ENCODE measurements at places on chromosomes 3 and 15.

GRCh38 chr15:100818927-100819326 is 60.7 kb upstream of the ALDH1A3 start:
- H3K4me1 ChIP-seq, result no peaks in the 10 kb centered on the region
- no peak overlapping the region for H3K27ac ChIP-seq
- no peaks in the 10 kb centered on the region for H3K27me3 ChIP-seq

- H3K27me3 ChIP-seq, result no peaks in the 10 kb centered on the region
- H3K36me3 ChIP-seq, result no peaks in the 10 kb centered on the region
- H3K27ac ChIP-seq, result peak overlapping the region; percentile 63
- no peak overlapping the region for H3K4me3 ChIP-seq
- peak; percentile 50 for DNase-seq
Measured at GRCh38 chr15:40333922-40334492, 6.7 kb downstream of the CCDC9B start.

DNA sequence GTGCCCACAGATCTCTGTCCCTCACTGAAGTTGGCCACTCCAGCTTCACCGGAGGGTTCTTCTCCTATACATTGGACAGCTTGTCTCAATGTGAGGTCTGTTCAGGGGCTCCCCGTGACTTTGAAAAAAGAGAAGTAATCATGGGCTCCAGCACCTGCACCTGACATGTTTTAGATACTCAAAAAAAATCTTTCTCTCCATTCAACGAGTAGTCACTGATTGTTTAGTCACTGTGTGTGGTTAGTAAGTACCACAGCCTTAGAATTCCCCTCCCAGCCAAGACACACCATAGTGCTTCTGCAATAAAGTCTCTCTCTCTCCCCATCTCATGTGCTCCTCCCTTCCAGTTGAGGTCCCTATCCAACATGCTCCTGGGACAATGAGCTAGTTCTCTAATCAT is 18.6 kb downstream of the CCR9 start:
- H3K27me3 ChIP-seq, result no peaks in the 10 kb centered on the region

GRCh38 chr15:64152507-64153387 is 1.2 kb downstream of the SNX22 start:
- H3K36me3 ChIP-seq, result no peaks in the 10 kb centered on the region
- H3K27ac ChIP-seq, result no peak overlapping the region
- DNase-seq, result no peak
- peaks cover 19% of the 10 kb centered on the region for H3K4me1 ChIP-seq

- H3K36me3 ChIP-seq, result no peaks in the 10 kb centered on the region
- no peak for DNase-seq
- H3K4me1 ChIP-seq, result peaks cover 2% of the 10 kb centered on the region
Measured at GRCh38 chr15:41926185-41927056, 32.6 kb upstream of the SPTBN5 start.

GRCh38 chr3:95407709-95408463 is 1345.0 kb downstream of the NSUN3 start:
- no peak overlapping the region for H3K27ac ChIP-seq
- peaks cover 6% of the 10 kb centered on the region for H3K4me1 ChIP-seq
- H3K4me3 ChIP-seq, result no peak overlapping the region

- no peak for DNase-seq
- H3K36me3 ChIP-seq, result no peaks in the 10 kb centered on the region
- peaks cover 28% of the 10 kb centered on the region for H3K4me1 ChIP-seq
- no peaks in the 10 kb centered on the region for H3K27me3 ChIP-seq
- peak overlapping the region; percentile 70 for H3K27ac ChIP-seq
Measured at GRCh38 chr3:129687586-129688125, 81.2 kb upstream of the PLXND1 start.

DNA sequence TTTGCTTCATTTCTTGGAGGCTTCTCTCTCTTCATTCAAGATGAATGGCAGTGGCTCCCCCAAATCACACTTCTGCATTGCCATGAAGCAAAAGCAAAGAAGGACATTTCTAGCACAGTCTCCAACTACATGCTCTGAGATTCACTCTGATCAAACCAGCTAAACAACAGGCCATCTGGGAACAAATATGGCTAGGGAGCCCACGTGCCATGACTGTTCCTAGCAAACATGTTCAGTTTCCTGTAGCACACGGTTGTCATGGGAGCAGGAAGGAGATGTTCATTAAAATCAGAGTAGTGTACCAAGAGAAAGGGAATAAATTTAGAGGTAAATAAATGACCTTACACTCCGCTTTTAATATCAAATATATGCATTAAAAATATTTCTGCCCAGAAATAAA is 327.3 kb downstream of the GBE1 start:
- H3K4me1 ChIP-seq, result no peaks in the 10 kb centered on the region
- H3K27me3 ChIP-seq, result no peaks in the 10 kb centered on the region
- H3K4me3 ChIP-seq, result no peak overlapping the region

GRCh38 chr15:90142216-90143165 is 40.2 kb upstream of the IDH2 start:
- no peaks in the 10 kb centered on the region for H3K27me3 ChIP-seq
- no peaks in the 10 kb centered on the region for H3K36me3 ChIP-seq
- no peak overlapping the region for H3K27ac ChIP-seq
- DNase-seq, result no peak

DNA sequence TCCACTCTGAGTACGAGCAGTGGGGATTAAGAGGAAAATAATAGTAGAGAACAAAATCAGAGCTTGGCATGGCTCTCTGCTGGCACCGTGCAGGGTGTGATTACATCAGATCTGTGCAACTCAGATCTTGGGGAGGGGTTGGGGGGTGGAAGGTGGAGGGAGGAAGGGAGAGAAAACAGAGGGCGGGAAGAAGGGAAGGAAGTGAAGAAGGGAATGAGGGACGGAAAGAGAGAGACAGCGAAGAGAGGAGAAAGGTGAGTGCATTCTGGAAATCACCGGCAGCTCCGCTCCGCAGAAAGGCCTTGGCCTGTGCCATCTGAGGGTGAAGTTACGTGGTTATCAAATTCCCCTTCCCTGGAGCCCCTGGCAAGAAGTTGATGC is 31.0 kb upstream of the ADAMTS17 start:
- H3K4me3 ChIP-seq, result peak overlapping the region; percentile 24
- no peaks in the 10 kb centered on the region for H3K4me1 ChIP-seq
- H3K27me3 ChIP-seq, result no peaks in the 10 kb centered on the region
- H3K36me3 ChIP-seq, result no peaks in the 10 kb centered on the region
- no peak overlapping the region for H3K27ac ChIP-seq

GRCh38 chr3:86056962-86057361 is 934.0 kb downstream of the VGLL3 start:
- H3K4me1 ChIP-seq, result no peaks in the 10 kb centered on the region
- H3K27ac ChIP-seq, result no peak overlapping the region
- H3K4me3 ChIP-seq, result no peak overlapping the region
- H3K27me3 ChIP-seq, result no peaks in the 10 kb centered on the region

GRCh38 chr15:78228356-78228996 is 5.9 kb downstream of the ACSBG1 start:
- no peak overlapping the region for H3K27ac ChIP-seq
- H3K4me1 ChIP-seq, result no peaks in the 10 kb centered on the region
- no peak for DNase-seq
- no peak overlapping the region for H3K4me3 ChIP-seq
- H3K27me3 ChIP-seq, result no peaks in the 10 kb centered on the region

DNA sequence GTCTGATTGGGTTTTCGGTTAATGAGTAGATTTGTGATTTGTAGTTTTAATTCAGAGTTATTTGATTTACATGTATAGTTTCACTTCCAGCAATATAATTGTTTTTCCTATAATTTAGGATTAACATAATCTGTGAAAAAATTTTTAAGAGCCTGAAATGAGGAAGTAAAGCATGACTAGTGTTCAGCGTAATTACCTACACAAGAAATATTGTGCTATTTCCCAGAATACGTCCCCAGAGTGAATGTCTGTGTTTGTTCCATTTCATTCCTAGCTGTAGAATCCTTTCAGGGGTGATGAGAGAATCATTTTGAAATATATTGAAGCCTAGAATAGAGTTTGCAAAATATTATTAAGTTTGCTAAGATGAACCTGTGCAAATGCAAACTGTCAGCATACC is 247.1 kb downstream of the BBX start:
- H3K27ac ChIP-seq, result no peak overlapping the region
- H3K27me3 ChIP-seq, result no peaks in the 10 kb centered on the region
- DNase-seq, result no peak

GRCh38 chr15:40793216-40793989 is 13.5 kb upstream of the ZFYVE19 start:
- no peaks in the 10 kb centered on the region for H3K27me3 ChIP-seq
- no peaks in the 10 kb centered on the region for H3K4me1 ChIP-seq
- H3K36me3 ChIP-seq, result no peaks in the 10 kb centered on the region
- H3K4me3 ChIP-seq, result no peak overlapping the region
- no peak overlapping the region for H3K27ac ChIP-seq
- peak; percentile 51 for DNase-seq

DNA sequence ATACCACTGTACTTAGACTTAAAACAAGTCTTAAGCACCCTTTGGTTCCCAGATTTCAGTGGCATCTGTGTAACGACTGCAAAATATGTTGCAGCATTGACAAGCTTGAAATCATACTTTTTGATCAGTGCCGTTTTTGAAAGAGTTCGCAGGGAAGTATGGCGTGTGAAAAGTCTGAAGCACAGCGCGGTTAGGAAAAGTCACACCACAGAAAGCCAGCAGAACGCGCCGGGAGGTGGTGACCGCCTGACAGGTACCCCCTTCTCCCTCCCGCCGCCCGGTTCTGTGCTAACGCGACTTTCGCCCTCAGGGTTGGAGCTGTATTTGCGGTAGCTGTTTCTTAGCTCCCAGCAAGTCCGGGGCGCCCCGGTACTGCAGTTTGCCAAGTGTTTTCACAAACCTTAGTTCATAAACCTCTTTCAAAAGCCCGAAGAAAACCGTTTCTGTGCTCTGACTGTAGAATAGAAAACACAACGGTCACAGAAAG is 481 bp upstream of the CRYBG3 start:
- H3K27me3 ChIP-seq, result no peaks in the 10 kb centered on the region
- DNase-seq, result peak; percentile 63
- no peaks in the 10 kb centered on the region for H3K36me3 ChIP-seq
- peak overlapping the region; percentile 92 for H3K4me3 ChIP-seq

DNA sequence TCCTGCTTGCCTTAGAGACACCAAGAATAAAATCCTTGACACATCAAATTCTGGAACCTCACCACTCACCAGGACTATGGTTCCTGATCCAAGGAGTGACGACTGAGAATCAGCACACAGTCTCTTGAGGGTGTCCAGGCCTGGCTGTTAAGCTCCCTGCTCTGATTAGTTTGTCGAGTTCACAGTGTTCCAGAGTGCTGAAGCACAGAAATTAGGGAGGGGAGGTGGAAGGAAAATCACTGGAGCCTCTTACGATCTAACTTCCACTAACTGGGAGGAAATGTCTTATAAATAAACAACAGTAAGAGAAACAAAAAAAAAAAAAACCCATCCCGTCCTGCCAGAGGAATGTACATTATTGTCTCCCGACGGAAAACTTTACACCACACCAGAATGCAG is 330.2 kb downstream of the TIGIT start:
- peak overlapping the region; percentile 94 for H3K27ac ChIP-seq
- peak; percentile 82 for DNase-seq
- no peaks in the 10 kb centered on the region for H3K27me3 ChIP-seq
- H3K36me3 ChIP-seq, result no peaks in the 10 kb centered on the region

DNA sequence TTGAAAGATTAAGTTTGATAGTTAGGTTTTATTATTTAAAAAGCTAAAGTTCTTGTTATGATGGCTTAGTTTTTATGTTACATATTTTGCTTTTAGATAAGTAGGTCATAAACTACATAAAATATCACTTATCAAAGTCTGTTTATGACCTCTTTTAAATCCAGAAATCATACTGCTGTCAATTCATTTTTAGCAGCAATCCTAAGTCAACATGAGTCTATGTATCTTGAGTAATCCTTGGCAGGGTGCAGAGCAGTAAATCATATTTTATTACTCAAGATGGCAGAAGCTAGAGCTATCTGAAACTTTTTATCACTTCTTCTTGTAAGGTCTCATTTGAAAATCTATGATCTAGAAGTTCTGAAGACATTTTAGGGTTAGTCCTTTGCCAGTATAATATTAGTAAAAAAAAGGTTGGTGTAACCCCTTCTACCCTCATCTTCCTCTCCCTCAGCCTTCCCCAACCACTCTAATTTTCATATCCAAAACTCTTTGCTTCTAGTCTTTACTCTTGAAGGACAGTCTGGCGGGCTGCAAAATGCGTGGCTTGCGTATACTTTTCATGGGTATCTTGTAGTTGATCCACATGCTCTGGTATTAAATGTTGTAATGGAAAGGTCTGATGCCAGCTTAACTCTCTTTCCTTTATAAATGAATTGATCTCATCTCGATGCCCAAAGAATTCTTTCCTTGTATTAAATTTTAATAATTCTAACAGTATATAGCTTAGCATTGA is 134.0 kb upstream of the THRB start:
- no peak overlapping the region for H3K4me3 ChIP-seq
- no peak overlapping the region for H3K27ac ChIP-seq
- H3K4me1 ChIP-seq, result no peaks in the 10 kb centered on the region
- no peaks in the 10 kb centered on the region for H3K36me3 ChIP-seq

GRCh38 chr3:138873471-138874278 is 38.9 kb upstream of the PIK3CB start:
- no peak overlapping the region for H3K27ac ChIP-seq
- no peaks in the 10 kb centered on the region for H3K4me1 ChIP-seq
- no peaks in the 10 kb centered on the region for H3K36me3 ChIP-seq
- no peak overlapping the region for H3K4me3 ChIP-seq

- peaks cover 5% of the 10 kb centered on the region for H3K4me1 ChIP-seq
- no peaks in the 10 kb centered on the region for H3K27me3 ChIP-seq
- H3K27ac ChIP-seq, result no peak overlapping the region
- DNase-seq, result no peak
Measured at GRCh38 chr15:38899300-38899699, 334.7 kb upstream of the RASGRP1 start.

- H3K27ac ChIP-seq, result no peak overlapping the region
- H3K36me3 ChIP-seq, result no peaks in the 10 kb centered on the region
- H3K4me3 ChIP-seq, result peak overlapping the region; percentile 18
- peaks cover 4% of the 10 kb centered on the region for H3K27me3 ChIP-seq
- no peak for DNase-seq
- H3K4me1 ChIP-seq, result peaks cover 15% of the 10 kb centered on the region
Measured at GRCh38 chr15:89362203-89363101, 27.8 kb upstream of the POLG start.

DNA sequence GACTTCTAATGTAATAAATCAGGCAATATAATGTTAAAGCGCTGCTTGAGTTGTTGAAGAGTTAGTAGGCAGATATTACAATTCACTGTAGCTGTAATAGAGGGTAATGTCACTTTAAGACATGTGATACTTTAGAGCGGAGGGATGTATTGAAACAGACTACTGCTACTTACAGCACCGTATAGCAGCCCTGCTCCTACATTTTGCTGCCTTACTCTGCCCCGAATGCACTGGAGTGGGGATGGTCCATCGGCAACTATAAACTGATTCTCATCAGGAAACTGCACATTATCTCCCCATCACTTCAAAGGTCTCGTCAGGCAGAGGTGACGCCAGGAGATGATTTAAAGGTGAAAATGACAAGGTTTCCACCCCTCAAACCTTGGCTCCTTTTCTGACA is 349.7 kb upstream of the SUCLG2 start:
- DNase-seq, result no peak
- H3K27ac ChIP-seq, result no peak overlapping the region
- H3K27me3 ChIP-seq, result no peaks in the 10 kb centered on the region
- H3K4me1 ChIP-seq, result no peaks in the 10 kb centered on the region

- H3K36me3 ChIP-seq, result no peaks in the 10 kb centered on the region
- DNase-seq, result no peak
- no peak overlapping the region for H3K27ac ChIP-seq
- H3K4me3 ChIP-seq, result no peak overlapping the region
Measured at GRCh38 chr15:98196371-98196770, 235.9 kb downstream of the ARRDC4 start.

Data from testis (tissue), 5 donors.